MV-4-11 (cell line): ENCODE measurements at places on chromosomes 12 and 14.
A peak's percentile ranks its signal among the peaks of the same experiment; 100 is the strongest.

GRCh38 chr12:46177837-46178608, 90.8 kb downstream of the SLC38A1 start:
- no peak for DNase-seq

DNA sequence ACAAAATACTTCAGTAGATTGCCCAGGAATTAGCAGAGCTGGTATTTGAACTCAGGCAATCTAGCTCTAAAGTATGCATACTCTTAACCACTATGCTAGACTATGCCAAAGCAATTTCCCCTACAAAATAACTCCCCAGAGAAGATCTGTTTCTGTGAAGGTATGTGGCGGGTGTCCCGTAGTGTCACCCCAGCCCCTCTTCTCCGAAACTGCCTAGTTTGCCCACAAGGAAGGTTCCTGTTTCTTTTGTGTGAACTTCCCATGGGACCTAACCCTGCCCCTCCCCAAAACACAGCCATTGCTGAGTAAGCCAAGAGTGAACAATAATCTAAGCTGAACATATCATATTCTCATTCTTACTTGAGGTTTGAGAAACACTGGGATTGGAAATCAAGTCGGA, 15.5 kb upstream of the RAP1B start:
- DNase-seq: peak; percentile 20

DNA sequence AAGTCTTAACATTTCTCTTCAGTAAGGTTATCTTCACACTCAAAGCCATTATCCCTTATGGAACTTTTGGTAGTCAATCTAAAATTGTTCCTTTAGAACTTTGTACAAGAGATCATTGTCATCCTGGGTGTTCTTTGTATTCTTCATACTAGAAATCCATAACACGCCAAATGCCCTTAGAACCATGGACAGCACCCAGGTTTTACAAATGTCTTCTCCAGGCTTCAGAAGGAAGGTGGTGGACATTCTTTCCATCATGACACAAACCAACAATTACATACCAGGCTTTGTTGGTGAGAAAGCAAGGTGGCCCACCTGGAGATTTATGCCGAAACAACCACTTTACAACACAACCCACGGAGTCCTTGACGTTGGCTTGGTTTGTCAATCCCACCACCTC, 365.6 kb upstream of the TBX3 start:
- DNase-seq: no peak

- DNase-seq: no peak
Observed at GRCh38 chr12:103561174-103561573, 25.9 kb upstream of the STAB2 start.

DNA sequence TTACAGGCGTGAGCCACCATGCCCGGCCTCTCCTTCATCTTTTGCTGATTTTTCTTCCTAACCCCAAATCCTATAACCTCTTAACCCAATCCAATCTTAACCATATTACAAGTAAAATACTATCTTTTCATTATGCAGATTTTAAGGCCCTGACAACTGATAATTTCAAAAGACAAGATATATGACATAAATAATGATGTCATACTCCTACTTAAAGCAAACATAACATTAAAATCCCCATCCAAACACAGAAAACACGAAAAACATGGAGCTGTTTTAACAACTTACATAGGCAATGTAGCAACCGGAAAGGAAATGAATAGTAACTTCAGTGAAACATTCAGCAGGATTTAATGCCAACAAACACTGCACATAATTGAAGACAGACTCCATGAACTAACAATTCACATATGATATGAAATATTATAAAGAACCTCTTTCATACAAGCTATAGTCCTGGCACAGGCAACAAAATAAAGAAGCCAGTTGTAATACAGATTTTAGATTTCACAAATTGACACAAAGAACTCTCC, 21.5 kb downstream of the USP44 start:
- DNase-seq: no peak
